ENCODE measurements at places on chromosomes 1 and 21.

- no peak for DNase-seq
These were observed 3.6 kb upstream of the SCMH1 start for GRCh38 chr1:41245659-41246058.

DNA sequence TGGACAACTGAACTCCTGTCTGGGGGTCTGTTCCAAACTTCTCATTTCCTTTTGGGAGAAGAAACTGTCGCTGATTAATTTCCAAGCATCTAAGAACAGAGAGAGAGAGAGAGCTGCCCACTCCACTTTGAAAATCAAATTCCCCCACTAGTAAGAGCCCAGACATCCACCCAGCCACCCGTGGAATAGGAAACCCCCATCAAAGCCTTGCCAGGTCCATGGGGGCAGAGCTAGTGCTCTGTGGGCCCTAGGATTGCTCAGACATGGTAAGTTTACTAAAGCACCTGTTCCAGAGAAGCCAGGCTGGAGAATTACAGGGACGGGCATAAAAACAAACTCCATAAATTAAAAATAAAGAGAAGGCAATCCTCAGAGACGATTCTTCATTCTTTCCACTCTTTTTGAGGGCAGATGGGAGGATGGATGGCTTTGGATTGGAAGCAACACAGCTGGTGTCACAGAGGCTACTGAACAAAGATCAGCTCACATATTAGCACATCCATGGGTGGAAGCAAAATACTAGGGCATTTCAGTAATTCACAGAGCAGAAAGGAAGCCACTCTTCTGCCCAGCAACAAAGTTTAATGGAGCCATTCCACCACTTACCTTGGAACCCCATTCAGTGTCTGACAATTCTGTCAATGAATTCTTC, 103.9 kb downstream of the COLGALT2 start:
- DNase-seq: no peak

DNA sequence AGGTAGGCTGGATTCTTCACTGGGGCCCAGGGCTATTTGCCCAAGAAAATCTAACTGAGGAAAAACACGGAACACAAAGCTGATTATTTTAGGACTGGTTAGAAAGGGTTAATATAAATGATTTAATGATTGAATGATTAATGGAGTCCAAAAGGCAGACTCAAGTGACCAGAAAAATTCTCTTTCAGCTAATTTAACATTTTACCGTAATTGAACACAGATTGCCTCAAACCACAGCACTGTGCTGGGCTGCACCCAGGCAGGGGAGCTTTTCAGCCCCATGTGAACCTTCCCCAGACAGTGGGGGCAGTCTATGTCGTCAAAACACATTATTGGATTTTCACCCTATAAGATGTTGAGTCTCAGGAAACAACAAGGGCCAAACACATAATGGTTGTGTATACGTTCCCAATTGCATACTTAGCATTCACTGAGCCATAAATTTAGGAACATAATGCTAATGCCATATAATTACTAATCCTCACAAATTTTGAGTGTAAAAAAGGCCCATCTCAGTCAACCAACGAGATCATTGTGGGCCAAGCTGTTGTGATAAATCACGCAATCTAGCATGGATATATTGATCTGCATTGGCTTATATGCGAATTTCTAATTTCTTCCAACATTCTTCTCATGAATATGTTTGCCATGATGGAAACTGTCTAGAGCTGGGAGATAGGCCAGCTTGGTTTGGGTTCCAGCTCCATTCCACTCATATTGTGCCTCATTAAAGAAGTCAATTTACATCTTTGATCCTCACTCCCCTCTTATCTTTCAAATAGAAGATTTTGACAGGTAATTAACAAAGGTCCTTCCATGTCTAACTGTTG, 27.7 kb downstream of the DSCAM start:
- DNase-seq: no peak

- DNase-seq: no peak
These were observed 5.3 kb upstream of the CD55 start for GRCh38 chr1:207316141-207316540.

DNA sequence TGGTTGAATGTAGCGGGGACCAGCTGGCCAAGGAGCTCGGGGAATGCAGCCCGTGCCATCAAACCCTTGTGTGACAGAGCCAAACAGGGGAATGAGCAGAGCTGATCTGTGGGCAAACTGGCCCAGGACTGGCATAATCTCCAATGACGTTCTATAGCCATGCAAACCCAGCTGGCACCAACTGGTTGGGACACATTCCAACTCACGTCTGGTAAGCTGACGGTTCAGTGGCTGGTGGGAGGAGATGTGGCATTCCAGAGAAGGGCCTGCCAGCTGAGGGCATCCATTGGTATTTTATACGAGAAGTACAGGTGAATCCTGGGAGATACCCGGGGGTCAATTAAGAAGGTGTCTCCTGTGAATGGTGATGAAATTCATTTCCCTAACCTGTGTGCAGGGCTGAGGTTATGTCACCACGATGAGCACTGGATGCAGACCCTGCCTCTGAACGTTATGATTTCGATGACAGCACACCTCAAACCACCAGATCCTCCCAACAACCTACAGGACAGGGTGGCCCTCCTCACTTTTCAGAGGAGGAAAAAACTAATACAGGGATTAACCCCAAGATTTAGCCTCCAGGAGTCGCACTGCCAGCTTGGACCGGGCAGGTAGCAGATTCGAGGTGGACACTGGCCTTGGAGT, 39.0 kb upstream of the RUNX3 start:
- DNase-seq: no peak

GRCh38 chr1:103267893-103268292, 159.6 kb upstream of the COL11A1 start:
- DNase-seq: no peak

GRCh38 chr1:226577401-226578180, 29.0 kb downstream of the STUM start:
- no peak for DNase-seq

GRCh38 chr1:160618327-160618726, 28.5 kb downstream of the SLAMF1 start:
- DNase-seq: no peak

- no peak for DNase-seq
These were observed 134.4 kb downstream of the OMA1 start for GRCh38 chr1:58412071-58412580.

DNA sequence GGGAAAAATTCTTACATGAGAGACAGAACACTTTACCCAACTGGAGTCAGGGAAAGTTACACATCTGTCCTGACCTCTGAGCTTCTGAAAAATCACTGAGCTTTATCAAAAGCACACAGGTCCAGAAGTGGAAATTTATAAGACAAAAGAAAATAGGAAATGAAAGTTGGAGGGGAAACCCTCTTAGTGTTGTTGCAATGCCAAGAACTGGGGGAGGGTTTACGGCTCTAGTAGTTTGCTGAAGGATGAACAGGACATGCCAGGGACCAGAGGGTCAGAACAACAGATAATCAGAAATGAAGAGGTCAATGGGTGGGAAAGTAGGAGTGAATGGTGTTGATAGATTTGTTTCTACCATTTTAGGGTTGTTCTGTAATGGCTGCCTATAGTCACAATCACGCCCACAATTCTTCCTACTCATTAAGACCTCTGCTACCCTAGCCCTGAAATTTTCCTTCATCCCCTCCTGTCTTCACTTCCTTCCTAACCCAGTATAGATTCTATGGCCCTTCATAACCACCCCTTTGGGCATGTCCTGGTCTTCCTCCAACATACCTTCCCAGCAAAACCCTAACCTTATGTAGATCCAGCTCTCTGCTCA, 30.3 kb upstream of the FMOD start:
- no peak for DNase-seq

GRCh38 chr21:35517865-35518264, 468.8 kb upstream of the RUNX1 start:
- no peak for DNase-seq

DNA sequence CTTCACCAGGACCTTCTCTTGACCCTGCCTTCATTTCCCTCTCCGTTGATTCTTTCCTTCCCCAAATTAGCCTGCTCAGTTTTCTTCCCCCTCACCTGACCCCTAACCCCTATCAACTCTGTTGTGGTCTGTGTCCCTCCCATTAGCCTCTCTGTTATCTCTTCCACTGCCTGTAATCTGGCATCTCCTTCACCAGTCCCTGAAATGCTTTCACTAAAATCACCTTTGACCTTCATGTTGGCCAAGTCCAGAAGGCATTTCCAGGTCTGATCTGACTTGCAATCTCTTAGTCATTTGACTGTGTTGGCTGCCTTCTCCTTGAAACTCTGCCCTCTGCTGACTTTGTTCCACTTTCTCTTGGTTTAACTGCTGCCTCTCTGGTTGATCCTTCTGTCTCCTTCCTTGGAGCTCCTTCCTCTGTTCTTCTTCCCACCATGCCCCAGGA, 28.2 kb downstream of the ATP8B2 start:
- peak; percentile 26 for DNase-seq

GRCh38 chr1:15738416-15739113, 2.5 kb downstream of the SLC25A34 start:
- no peak for DNase-seq

DNA sequence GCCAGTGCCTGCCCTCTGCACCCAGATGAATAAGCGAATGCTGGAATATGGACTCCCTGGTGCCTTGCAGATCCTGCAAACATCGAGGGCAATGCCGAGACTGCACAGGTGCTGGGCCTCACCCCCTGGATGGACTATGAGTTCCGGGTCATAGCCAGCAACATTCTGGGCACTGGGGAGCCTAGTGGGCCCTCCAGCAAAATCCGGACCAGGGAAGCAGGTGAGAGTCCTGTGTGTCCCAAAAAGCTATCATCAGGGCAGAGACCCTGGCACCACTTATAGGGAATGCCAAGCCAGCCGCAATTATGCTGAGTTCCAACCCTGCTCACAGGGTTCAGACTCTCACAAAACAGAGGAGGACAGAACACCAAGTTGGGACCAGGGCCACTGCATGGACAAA, 17.2 kb downstream of the TMEM81 start:
- DNase-seq: no peak

DNA sequence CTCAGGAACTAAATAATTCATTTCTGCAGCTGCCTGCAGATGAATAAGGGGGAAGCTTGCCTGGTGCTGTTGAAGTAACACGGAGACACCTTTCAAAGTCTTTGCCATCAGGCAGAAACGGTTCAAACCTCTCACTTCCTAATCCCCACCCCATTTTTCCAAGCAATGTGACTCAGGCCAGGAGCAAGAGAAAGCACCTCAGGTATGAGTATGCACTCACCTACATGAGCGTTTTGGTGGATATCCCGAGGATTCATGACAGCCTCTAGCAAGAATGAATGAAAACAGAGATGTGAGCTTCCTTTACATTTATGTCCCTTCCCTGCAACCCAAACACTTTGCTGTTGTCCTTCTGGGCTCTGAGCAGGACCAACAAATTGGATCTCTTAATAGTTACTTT, 63.4 kb upstream of the LAX1 start:
- DNase-seq: no peak

DNA sequence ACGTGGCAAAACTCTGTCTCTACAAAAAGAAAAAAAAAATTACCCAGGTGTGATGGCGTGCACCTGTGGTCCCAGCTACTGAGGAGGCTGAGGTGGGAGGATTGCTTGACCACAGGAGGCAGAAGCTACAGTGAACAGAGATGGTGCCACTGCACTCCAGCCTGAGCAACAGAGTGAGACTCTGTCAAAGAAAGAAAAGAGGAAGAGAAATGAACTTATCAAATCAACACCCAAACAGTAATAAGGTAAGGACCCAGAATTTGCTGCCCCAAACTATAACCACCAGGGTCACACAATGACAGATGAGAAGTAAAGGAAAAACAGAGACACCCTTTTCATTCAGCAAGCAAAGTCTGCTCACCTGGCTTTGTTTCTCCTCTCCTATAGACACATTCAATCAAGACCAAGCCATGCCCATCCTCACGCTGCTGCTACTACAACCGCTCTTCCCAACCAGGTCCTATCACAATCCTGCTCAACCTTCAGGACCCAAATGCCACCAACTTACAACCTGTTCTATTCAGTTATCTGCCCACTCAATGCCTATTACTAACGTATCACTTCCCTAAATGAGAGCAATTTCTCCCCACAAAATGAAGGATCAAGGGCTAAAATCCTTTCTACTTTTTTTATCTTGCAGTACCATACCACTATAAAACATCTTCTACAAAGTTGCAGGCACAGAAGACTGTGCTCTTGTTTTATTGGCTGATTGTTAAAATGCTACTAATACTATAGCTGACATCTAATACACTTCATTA, 183.5 kb downstream of the RERE start:
- no peak for DNase-seq

GRCh38 chr1:33740040-33740744, 123.7 kb upstream of the HMGB4 start:
- no peak for DNase-seq

DNA sequence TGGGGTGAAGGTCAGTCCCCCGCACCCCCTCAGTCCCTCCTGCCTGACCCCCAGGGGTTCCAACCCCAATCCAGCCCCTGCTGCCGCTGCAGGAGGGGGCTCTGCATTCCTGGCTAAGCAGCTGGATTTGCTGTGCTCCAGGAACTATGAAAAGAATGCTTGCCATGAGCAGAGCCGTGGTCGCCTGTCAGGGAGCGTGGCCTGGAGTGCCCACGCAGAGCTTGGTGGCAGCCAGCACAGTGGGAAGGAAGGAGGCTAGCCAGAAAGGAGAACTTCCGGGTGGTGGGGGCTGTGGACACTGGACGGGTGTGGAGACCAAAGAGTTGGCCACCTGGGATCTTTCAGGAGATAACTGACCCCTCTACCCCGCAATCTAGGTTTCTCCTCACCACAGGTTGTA, 5.6 kb downstream of the COL8A2 start:
- DNase-seq: no peak

GRCh38 chr1:202565890-202566602, 144.2 kb downstream of the SYT2 start:
- DNase-seq: no peak

- peak; percentile 72 for DNase-seq
These were observed at the start of gene PANK4 for GRCh38 chr1:2525920-2526823. PANK4 (minus strand) TSS chr1:2526596; CDS start chr1:2526587, 9 bp downstream.

GRCh38 chr1:63663301-63663700, 70.1 kb downstream of the PGM1 start:
- peak; percentile 59 for DNase-seq

GRCh38 chr1:19798486-19799229, 1.1 kb downstream of the TMCO4 start:
- no peak for DNase-seq

All from Caki2 (cell line).